ENCODE measurements at places on chromosomes 1 and 21. TPM values are rescaled to one million over a fixed set of nuclear protein-coding genes. Genes with fewer than 3 reads are reported as not detected.
A peak's percentile ranks its signal among the peaks of the same experiment; 100 is the strongest.

- H3K36me3 ChIP-seq: no peaks in the 10 kb centered on the region
- no peaks in the 10 kb centered on the region for H3K4me1 ChIP-seq
- H3K27me3 ChIP-seq: no peaks in the 10 kb centered on the region
Observed at GRCh38 chr1:82453511-82454185, 652.9 kb downstream of the ADGRL2 start.

DNA sequence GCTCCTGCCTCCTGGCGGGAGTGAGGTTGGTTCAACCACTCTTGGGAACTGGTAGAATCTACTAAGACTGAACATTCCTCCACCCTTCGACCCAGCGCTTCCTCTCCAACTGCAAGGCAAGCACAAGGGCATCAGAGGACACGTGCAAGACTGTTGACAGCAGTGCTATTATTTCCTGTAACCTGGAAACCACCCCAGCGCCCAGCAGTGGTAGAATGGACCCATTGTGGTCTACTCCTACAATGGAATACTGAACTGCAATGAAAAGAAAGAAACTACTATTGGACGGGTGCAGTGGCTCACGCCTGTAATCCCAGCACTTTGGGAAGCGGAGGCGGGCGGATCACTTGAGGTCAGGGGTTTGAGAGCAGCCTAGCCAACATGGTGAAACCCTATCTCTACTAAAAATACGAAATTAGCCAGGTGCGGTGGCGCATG lies 33.0 kb upstream of the TARDBP start:
- peak; percentile 53 for ATAC-seq
- no peaks in the 10 kb centered on the region for H3K27me3 ChIP-seq
- H3K36me3 ChIP-seq: no peaks in the 10 kb centered on the region
- H3K27ac ChIP-seq: no peak overlapping the region
- H3K4me1 ChIP-seq: peaks cover 54% of the 10 kb centered on the region
- H3K4me3 ChIP-seq: no peak overlapping the region

- H3K4me1 ChIP-seq: peaks cover 4% of the 10 kb centered on the region
- H3K4me3 ChIP-seq: peak overlapping the region; percentile 95
- H3K27ac ChIP-seq: peak overlapping the region; percentile 97
- H3K27me3 ChIP-seq: no peaks in the 10 kb centered on the region
- peak; percentile 54 for ATAC-seq
Observed at GRCh38 chr1:87335175-87335884, 6.7 kb downstream of the LMO4 start.

GRCh38 chr1:150596095-150596892 lies 16.9 kb upstream of the MCL1 start:
- H3K4me1 ChIP-seq: no peaks in the 10 kb centered on the region
- peaks cover 19% of the 10 kb centered on the region for H3K36me3 ChIP-seq
- ATAC-seq: no peak
- no peaks in the 10 kb centered on the region for H3K27me3 ChIP-seq
- H3K27ac ChIP-seq: no peak overlapping the region

- ATAC-seq: peak; percentile 5
- peaks cover 15% of the 10 kb centered on the region for H3K36me3 ChIP-seq
- H3K4me3 ChIP-seq: peak overlapping the region; percentile 63
- no peaks in the 10 kb centered on the region for H3K27me3 ChIP-seq
- peak overlapping the region; percentile 82 for H3K27ac ChIP-seq
Observed at GRCh38 chr1:225998560-225999226, 450 bp downstream of the SDE2 start.

DNA sequence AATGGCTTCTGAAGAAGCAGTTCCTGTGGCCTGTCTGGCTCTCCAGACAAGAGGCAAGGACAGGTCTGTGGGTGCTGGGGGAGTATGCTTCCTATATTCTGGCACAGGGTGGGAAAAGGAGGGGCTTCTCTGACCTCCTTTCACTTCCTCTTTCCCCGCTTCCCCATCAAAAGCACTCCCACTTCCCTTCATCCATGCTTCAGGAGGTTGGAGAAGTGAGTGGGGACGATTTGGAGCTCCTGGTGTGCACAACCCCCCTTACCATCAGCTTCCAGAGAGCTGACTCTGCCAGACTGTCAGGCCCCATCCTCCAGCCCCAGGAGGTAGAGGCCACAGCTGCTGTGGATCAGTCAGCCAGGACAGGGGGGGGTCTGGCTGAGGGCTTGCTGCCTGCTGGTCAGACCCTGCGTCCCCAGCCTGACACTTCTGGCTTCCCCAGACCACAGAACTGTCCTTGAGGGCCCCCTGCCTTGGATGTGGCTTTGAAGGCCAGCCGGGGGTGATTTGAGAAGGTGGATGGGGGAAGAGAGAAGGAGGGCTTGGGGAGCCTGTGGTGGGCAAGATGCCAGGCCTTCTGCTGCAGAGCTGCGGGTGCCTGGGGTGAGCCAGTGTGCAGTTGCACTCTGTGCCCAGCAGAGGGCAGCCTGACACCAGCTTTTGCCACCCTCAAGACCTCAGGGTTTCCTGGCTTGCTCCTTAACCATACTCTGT lies 21.5 kb upstream of the TMEM222 start:
- H3K27ac ChIP-seq: peak overlapping the region; percentile 68
- H3K4me1 ChIP-seq: peaks cover 30% of the 10 kb centered on the region
- H3K36me3 ChIP-seq: peaks cover 73% of the 10 kb centered on the region
- peak; percentile 79 for ATAC-seq
- no peaks in the 10 kb centered on the region for H3K27me3 ChIP-seq

GRCh38 chr1:117290890-117291289 lies 76.4 kb upstream of the MAN1A2 start:
- no peak for ATAC-seq
- H3K4me3 ChIP-seq: no peak overlapping the region
- no peaks in the 10 kb centered on the region for H3K4me1 ChIP-seq

GRCh38 chr1:173269490-173270230 lies 62.5 kb upstream of the TNFSF4 start:
- ATAC-seq: peak; percentile 69
- no peak overlapping the region for H3K27ac ChIP-seq
- no peak overlapping the region for H3K4me3 ChIP-seq
- no peaks in the 10 kb centered on the region for H3K27me3 ChIP-seq

DNA sequence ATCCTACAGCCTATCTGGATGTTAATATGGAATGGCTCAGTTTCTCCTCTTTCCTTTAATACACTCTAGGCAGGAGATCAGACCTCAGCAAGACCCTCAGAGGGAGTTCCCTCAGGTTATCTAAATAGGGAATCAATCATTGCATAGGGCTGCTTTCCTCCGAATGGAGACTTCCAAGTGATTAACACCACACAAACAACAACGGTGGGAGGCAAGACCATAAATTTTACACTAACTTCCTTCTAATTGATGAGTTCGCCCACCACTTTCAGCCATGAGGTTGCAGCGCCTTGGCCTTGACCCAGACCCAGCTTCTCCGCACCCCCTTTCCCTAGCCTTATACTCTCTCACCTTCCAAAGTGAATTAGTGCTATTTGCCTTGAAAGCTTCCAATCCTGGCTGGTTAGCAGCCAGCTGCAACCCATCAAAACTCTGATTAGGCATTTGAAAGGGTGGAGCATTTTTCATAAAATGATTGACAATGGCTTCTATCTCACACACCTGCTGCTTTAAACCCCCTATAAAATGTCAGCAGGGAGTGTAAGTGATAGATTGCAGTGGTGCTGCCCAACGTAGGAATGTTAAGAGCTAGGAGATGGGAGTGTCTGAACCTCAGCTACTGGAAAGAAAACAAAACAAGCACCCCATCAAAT lies 534.9 kb upstream of the USP24 start:
- no peak overlapping the region for H3K27ac ChIP-seq
- H3K36me3 ChIP-seq: no peaks in the 10 kb centered on the region
- H3K4me3 ChIP-seq: no peak overlapping the region
- H3K4me1 ChIP-seq: no peaks in the 10 kb centered on the region
- H3K27me3 ChIP-seq: no peaks in the 10 kb centered on the region

DNA sequence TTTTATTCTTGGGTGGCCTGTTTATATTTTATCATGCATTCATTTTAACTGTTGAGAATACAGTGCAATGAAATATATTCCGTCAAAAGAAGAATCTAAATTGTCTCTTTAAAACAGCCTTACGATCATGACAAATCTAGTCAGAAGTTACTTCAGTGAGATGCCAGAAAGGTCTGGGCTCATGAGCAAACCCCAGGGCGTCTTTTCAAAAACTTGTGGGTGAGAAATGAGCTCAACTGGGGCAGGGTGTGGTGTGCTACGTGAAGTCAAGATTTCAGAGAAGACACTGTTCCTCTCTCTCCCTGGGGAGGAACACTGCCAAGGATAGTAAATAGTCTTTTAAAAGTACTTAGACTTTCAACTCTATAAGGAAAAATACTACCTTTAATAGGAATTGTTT lies 13.4 kb upstream of the UAP1 start:
- H3K4me1 ChIP-seq: peaks cover 5% of the 10 kb centered on the region
- no peaks in the 10 kb centered on the region for H3K36me3 ChIP-seq
- H3K27me3 ChIP-seq: no peaks in the 10 kb centered on the region
- peak overlapping the region; percentile 45 for H3K27ac ChIP-seq
- peak; percentile 90 for ATAC-seq

- no peaks in the 10 kb centered on the region for H3K36me3 ChIP-seq
- H3K27ac ChIP-seq: no peak overlapping the region
- ATAC-seq: no peak
- H3K4me1 ChIP-seq: no peaks in the 10 kb centered on the region
- H3K27me3 ChIP-seq: no peaks in the 10 kb centered on the region
- H3K4me3 ChIP-seq: no peak overlapping the region
Observed at GRCh38 chr1:170355267-170355801, 176.6 kb upstream of the GORAB start.

The SPRR1A gene
- total RNA-seq: not detected

The PRUNE1 gene
- 27.9 TPM for total RNA-seq

The BCL10 gene
- 11.7 TPM for total RNA-seq

The VANGL1 gene
- 9.7 TPM for total RNA-seq

Measured in gastroesophageal sphincter (tissue), 4 donors.